Natural killer cell (primary cell): ENCODE measurements at places on chromosomes 12 and 14. TPM values are rescaled to one million over a fixed set of nuclear protein-coding genes. Genes with fewer than 3 reads are reported as not detected.

- H3K4me3 ChIP-seq: peak within 1 kb of the TSS; percentile 19
- no peak within 1 kb of the TSS for H3K27ac ChIP-seq
- peak; percentile 26 for DNase-seq
- H3K27me3 ChIP-seq: peaks cover 26% of the 10 kb centered on the region
- H3K4me1 ChIP-seq: peaks cover 24% of the 10 kb centered on the region
- no peaks in the 10 kb centered on the region for H3K36me3 ChIP-seq
Measured at GRCh38 chr12:6700646-6701051, at the start of gene PIANP. Gene PIANP (minus strand): TSS chr12:6700815. CDS start chr12:6698061, 2,754 bp downstream.

GRCh38 chr14:47675466-47676314 lies at the start of gene MDGA2:
Gene MDGA2 (minus strand): TSS chr14:47675605.
- H3K27ac ChIP-seq: no peak within 1 kb of the TSS
- no peaks in the 10 kb centered on the region for H3K36me3 ChIP-seq
- peaks cover 6% of the 10 kb centered on the region for H3K27me3 ChIP-seq
- no peak for DNase-seq

GRCh38 chr12:116577154-116577561 lies 18.0 kb downstream of the MAP1LC3B2 start:
- no peaks in the 10 kb centered on the region for H3K36me3 ChIP-seq
- no peaks in the 10 kb centered on the region for H3K27me3 ChIP-seq
- DNase-seq: no peak
- no peak overlapping the region for H3K4me3 ChIP-seq

COL2A1 gene
- not detected for total RNA-seq

DNA sequence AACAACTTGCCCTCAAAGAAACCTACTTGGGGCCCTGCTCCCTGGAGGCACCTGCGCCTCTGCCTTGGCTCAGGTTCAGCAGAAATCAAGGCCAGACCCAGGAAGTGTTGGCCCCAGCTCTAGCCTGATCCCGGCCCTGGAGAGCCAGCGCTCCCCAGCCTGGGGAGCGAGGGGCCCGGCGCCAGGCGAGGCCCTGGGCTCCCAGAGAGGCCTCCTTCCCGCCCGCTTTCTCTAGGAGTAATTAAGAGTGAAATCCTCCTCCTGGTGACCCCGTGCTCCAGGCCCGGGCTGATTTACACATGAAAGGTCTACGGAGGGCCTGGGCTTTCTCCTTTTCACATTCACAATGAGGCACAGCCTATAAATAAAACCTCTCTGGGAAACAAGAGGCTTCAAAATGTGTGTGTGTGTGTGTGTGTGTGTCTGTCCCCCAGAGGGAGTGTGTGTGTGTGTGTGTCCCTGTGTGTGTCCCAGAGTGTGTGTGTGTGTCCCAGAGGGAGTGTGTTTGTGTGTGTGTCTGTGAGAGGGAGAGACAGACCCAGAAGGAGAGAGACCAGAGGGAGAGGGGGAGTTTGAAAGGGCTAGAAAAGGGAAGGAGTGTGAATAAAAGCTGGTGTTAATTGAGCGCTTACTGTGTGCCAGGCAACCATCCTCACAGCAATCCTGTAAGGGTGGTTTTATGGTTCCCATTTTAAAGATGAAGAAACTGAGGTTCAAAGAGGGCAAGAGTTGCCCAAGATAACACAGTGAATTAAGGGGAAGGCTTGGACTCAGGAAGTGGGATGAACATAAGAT lies 23.8 kb upstream of the COX6A1 start:
- no peak overlapping the region for H3K27ac ChIP-seq
- no peaks in the 10 kb centered on the region for H3K36me3 ChIP-seq
- DNase-seq: no peak

GRCh38 chr12:41512497-41512896 lies 324.4 kb downstream of the PDZRN4 start:
- DNase-seq: no peak
- H3K4me1 ChIP-seq: no peaks in the 10 kb centered on the region
- H3K4me3 ChIP-seq: no peak overlapping the region
- H3K27ac ChIP-seq: no peak overlapping the region
- no peaks in the 10 kb centered on the region for H3K27me3 ChIP-seq

DNA sequence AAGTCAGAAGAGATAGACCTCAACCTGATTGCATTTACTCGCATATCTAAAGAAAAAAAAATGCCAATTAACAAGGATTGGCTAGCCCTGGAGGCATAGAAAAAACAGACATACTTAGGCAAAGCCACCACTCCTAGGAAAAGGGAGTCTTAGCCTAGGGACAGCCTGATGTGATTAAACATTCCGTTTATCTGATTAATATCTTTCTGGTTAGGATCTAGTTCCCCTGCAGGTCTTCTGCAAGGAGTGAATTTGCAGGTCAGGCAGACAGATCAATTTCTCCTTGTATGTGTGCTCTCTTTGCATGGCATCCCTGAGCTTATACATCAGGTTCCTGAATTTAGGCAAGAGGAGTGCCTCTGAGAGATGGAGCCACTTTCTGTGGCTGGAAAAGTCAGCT lies 70.5 kb downstream of the ESRRB start:
- no peak for DNase-seq
- H3K4me3 ChIP-seq: no peak overlapping the region
- H3K36me3 ChIP-seq: no peaks in the 10 kb centered on the region
- H3K27ac ChIP-seq: no peak overlapping the region

- no peak overlapping the region for H3K27ac ChIP-seq
- H3K27me3 ChIP-seq: peaks cover 4% of the 10 kb centered on the region
- H3K4me1 ChIP-seq: no peaks in the 10 kb centered on the region
- no peak for DNase-seq
- H3K36me3 ChIP-seq: no peaks in the 10 kb centered on the region
- no peak overlapping the region for H3K4me3 ChIP-seq
Measured at GRCh38 chr14:24848102-24848790, 201.7 kb downstream of the STXBP6 start.

SRRM4 gene
- not detected for total RNA-seq
